ENCODE measurements at places on chromosomes 13 and 19.

DNA sequence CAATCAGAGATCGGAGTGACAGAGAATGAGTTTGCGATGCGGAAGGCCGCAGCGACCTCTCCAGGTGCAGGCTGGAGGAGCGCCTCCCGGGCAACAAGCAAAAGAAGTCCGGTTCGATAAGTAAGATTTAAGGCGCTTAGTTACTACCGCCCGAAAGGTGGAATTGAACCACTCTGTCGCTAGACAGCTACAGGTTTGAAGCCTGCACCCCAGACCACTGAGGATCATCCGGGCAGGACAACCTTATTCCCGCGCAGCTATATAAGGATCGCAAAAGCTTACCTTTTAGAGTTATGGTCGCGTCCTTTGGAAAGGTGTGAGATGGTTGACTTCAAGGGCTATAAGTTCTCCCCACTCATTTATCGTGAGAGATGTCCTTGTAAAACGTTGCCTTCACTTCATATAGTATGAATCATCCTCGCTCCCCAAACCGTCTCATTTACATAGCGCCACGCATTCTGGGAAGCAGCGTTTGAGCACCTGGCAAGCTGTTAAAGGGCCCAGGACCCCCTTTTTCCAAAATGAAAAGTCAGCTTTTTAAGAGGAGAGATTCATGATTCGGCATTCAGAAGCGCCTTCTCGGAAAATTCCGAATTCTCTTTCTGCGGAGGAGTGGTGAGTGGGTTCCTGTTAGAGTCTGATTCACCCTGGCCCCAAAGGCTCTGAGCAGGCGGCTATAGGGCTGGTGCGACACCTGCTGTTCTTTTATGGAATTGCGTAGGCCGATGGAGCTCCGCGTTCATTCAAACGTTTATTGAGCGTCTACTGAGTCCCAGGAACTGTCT, 10.8 kb downstream of the FOSB start:
- DNase-seq: peak; percentile 85

DNA sequence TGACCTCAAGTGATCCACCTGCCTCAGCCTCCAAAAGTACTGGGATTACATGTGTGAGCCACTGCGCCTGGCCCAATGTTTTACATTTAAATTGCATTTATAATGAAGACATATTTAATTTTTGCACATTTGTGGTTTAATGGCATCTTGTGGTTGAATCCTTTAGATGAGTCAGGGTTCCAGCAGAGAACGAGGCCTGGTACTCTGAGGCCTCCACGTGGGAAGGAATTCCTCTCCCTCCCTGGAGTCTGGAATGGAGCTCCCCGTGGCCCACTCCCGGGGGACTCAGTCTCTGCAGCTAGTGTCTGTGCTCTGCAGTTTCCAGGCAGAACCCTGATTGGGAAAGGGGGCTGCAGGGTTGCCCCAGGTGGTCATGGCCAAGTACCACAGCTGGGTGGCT, 24.2 kb downstream of the ZFR2 start:
- DNase-seq: no peak

- peak; percentile 17 for DNase-seq
These were observed 3.1 kb downstream of the FGF9 start for GRCh38 chr13:21673789-21674489.

DNA sequence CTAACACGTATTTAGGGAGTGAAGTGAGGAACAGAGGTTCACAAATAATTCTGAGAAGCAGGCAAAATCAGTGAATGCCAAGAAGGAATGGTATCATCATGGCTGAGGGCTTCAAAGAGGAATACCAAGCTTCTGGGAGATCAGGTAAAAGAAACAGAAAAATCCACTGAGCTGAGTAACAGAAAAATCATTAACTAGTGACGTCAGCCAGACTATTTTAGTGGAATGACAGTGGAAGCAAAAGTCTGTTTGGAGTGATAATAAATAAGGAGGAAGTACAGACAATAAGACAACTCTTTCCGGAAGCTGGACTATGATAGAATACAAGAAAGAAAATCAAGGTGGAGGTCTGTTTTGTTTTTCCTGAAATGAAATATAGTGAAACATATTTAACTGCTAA, 83.5 kb downstream of the SACS start:
- DNase-seq: no peak

DNA sequence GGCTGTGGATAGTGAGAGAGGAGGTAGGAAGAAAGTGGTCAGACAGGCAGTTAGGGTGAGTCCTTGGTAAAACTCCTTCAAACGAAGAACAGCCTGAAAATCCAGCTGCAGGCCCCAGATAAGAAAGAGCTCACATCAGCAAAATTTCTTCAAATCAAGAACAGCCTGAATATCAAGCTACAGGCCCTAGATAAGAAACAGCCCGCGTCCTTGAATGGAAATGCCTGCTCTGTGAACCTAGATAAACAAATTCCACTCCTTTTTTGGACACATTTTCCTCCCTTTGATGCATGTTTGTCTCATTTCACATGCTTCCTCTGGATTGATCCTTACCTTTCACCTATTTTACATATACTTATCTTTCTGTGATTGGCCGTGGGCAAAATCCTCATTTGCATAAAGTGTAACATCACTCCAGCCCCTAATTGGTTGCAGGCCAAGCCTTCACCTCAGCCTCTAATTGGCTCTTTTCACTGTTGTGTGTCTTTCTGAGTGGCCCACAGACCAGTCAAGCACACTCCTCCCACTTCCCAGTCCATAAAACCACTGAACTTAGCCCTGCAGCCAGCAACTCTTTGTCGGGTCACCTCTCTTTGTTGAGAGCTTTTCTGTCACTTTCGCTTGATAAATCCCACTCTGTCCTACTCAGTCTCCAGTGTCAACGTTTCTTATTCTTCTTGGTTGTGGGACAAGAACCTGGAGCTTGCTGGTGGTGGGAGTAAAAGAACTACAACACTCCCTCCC, 6.0 kb upstream of the SULT2A1 start:
- DNase-seq: no peak

DNA sequence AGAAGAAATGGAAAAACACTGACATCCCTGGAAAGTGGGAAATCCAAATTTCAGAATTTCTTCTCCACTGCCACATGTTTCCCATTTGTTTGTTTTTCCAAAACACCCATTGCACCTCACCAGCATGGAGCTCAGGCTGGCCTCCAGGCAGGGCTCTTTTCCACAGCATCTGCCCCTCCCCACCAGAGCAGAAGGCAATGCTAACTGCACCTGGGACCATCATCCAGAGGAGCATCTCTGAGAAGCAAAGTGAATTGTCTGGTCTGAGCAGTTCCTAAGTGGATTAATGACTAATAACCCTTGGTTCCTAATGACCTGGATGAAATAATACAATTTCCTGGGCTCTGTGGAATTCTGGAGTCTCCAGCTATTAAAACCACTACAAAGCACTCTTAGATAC, 8.8 kb upstream of the CYSLTR2 start:
- no peak for DNase-seq

GRCh38 chr19:947707-948539, 22.1 kb downstream of the ARID3A start:
- peak; percentile 92 for DNase-seq

- no peak for DNase-seq
These were observed 117.6 kb downstream of the GGACT start for GRCh38 chr13:100470866-100471505.

DNA sequence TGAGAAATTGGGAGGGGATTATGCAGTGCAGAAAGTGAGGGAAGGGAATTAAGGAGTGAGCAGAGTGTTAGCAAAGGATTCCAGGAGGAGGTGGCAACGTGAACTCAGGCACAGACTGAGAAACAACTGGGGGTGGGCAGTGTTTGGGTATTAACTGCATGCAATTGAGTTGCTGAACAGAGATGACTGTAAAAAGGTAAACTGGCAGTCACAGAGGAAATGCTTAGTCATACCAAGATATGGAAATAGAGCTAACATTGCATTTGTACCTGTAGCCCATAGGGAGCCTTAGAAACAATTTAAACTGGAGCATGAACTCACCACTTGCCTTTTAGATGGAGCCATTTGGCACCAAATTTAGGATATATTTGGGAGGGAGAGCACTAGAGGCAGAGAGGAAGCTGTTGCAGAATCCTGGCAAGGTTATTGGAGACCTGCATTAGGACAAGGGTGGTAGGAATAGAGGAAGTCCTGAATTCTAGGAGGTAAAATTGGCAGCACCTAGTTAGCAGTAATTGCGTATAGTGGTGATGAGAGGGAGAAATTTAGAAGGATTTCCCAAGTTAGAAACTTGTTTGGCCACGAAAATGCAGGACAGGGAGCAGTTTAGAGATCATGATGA, 100.6 kb upstream of the FRY start:
- no peak for DNase-seq

DNA sequence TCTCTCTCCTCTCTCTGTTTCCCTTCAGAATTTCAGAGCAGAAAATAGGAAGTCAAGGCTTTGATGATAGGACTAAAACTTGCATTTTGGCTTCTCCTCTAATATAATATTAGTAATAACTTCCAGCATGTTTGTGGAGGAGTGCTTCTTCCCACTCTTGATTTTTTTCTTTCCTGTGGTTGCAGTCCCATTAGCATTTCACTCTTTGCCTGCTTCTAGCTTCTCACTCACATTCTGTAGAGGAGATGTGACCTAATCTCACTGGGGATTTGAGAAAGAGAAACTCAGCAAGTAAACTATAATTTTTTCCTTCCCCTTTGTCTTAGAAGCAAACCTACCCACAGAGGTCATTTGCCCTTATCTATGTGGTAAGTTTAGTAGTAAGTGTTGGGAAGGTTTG, 169.4 kb upstream of the HTR2A start:
- no peak for DNase-seq

DNA sequence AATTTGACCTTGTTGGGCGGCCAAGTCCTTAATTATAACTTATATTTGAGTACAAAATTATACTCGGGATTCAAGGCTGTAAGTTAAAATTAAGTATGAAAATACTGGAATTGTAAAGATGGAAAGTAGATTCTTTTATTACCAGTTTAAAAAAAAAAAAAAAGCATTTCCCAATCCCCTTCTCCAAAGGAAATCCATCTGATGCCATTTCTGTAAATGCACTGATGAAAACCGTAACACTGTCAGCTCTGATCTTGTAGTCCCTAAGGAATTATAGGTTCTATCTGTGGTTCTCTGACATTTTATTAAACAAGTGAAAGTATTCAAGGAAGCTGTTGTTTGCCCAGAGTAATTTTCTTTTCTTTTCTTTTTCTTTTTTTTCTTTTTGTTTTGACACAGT, 41.6 kb upstream of the HNRNPA1L2 start:
- no peak for DNase-seq

- no peak for DNase-seq
These were observed 76.3 kb downstream of the PEG3 start for GRCh38 chr19:56764196-56764695.

DNA sequence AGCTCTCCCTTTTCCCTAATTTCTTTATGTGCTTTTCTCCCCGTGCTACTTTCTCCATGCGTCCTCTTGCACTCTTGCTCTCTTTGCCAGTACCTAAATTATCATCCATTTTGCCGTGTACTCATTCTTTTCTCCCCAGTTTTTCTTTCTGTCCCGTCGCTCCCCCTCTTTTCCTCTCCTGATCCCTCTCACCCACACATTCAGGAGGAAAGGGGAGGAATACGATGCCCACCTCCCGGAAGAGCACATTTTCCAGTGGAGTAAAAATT, 821 bp downstream of the ZNF616 start:
- no peak for DNase-seq

DNA sequence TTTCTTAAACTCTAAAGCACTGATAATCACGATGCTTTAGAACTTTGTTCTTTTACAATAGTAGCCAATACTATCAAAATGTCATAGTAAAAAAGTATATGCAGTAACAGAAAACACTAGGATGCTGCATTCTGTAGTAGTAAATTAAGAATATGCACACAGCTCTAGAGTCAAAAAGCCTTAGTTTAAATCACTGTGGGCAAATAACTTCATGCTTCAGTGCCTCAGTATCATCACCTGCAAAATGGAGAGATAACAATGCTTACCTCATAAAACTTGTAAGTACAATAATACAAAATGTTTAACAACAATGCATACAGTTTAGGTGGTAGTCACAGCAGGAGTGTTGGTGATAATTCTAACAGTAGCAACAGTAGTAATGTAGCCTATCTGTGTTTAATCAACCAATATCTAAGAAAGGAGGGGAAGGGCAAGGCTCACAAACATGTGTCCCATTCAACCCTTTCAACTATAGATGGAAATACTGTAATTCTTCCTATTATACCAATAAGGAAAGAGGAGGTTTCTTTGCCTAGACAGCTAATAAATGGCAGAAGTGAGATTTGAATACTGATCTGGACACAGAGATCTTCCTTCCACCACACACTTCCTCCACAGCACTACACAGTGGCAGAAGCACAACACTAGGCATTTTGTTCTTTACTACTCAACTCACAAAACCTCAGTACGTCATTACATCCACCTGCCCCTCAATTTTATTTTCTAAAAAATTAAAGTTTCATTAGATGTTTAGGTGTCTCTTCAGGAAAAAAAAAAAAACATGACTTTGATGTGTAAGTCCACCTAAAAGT, 4.6 kb downstream of the RBM26 start:
- peak; percentile 46 for DNase-seq

DNA sequence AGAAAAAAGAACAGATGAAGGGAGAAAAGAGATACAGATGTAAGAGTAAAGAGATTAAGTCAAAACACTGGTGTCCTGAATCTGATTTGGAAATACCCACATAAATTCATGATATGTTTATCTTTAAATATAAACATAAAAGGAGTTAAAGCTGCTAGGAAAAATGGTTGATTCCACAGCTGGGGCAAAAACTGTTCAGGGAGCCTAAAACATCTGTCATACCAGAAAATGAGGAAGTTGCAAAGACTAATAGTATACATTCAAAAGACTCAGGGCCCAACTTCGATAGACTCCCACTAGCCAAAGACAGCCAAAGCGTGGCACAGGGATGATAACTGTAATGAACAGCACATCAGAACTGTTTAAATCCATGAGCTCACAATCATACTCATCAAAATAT, 62.0 kb downstream of the ABCC4 start:
- DNase-seq: peak; percentile 85

GRCh38 chr19:54435551-54436016, 13.4 kb upstream of the LENG8 start:
- no peak for DNase-seq

GRCh38 chr13:113260996-113261395, 36.0 kb upstream of the LAMP1 start:
- no peak for DNase-seq

DNA sequence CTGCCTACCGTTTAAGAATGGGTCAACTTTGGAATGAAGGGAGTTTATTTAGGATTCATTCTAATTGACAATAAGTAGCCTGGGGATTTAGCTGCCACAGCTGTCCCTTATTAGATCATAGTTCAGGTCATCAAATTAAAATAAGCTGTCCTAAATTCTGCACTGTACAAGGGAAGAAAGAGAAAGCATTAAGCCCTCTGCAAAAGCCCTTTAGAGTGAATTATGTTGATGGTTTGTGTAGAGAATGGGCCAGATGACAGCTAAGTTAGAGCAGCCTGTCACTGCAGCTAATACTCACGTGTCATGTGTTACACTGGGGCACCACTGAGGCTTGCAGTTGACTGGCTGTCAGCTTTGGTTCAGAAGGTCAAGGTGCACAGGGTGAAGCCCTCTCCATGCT, 737.1 kb upstream of the SLC10A2 start:
- no peak for DNase-seq

GRCh38 chr19:3801412-3802096, 15.4 kb upstream of the MATK start:
- DNase-seq: no peak

GRCh38 chr19:47598407-47599349, 10.3 kb upstream of the BICRA start:
- DNase-seq: no peak

GRCh38 chr13:113935001-113935844, 38.7 kb downstream of the C13orf46 start:
- DNase-seq: no peak

- no peak for DNase-seq
These were observed 3.7 kb downstream of the SAMD4B start for GRCh38 chr19:39345956-39346355.
